Activated T-cell treated with anti-CD3 and anti-CD28 coated beads, Interleukin-2, amount 50 U/mL, for 4 hours (primary cell): ENCODE measurements at places on chromosomes 5 and 9. TPM values are rescaled to one million over a fixed set of nuclear protein-coding genes. Genes with fewer than 3 reads are reported as not detected.

GRCh38 chr9:125008599-125008998 is 67.7 kb upstream of the GOLGA1 start:
- DNase-seq: no peak

GRCh38 chr5:140341591-140341990 is 4.8 kb downstream of the HBEGF start:
- DNase-seq: no peak

Gene TRIO
- total RNA-seq: 6.6 TPM

GRCh38 chr9:35322075-35322885 is 160.5 kb downstream of the UNC13B start:
- no peak for DNase-seq

Gene PCDHGA2
- total RNA-seq: not detected
